ENCODE measurements at places on chromosomes 12 and 14.

GRCh38 chr14:88023658-88024187 lies 18.8 kb downstream of the GPR65 start:
- DNase-seq: no peak

DNA sequence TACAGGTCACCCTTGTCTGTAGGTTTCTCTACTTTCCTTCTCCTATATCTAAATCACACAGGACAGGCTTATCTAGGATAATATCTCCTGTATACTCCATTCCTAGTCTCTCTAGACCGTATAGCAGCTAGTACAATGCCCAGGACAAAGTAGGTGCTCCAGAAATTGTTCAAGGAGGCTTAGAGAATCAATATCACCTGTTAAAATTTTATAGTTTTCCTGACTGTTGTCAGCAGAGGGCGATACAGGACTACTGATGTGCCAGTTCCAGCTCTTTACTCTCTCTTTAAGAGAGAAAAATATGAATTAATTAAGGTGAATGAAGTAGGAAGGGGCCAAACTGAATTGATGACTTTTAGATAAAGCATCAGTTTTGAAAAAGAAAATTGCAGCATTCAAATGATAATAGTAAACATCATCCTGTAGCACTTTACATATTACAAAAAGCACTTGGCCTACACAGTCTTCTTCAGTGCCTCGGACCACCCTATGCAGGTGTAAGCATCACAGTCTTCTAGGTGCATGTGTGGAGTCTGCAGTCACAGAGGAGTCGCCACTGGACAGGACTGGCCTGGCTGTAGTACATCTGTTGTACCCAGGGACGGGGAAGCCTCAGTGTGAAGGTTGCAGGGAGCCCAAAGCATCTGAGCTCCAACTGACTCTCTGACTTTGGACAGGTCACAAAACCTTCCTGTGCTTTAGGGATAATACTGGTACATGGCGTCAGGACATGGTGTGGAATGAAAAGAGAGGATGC lies 61.9 kb upstream of the MAX start:
- DNase-seq: no peak

DNA sequence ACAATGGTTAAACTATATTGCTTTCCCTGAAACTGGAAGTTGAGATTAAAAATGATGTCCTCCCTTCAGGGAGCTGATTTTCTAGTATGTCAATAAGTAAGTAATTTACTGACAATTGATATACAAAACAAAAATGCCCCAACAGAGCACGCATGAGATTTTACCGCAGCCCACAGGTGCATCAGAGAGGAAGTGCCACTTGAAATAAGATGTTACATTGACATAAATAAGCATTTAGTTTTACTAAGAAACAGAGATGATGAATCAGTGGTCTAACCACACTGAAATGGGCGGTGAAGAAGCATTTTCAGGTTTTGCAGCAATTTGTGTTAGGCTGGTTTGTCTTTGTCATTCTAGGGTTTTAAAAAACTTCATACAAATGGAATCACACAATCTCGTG lies 8.8 kb upstream of the CLECL1 start:
- peak; percentile 77 for DNase-seq

GRCh38 chr14:101175731-101176534 lies 272.4 kb upstream of the RTL1 start:
- peak; percentile 29 for DNase-seq

DNA sequence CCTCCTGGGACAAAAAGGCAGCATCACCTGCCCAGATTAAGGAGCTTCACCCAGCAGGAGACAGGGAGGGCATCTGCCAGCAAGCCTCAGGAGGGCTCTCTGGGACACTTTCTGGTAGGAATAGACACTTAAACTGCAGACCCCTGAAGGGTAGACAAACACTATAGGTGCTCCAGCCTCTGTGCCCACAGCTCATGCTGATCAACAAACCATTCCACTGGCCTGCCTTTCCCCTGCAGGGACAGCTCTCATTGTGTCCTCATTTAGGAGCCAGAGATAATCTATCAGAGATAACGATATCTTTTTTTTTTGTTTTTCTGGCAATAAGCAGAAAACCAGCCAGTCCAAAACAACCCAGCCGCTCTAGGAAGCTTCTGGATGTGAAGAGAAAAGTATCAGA lies 251.8 kb upstream of the CCDC196 start:
- no peak for DNase-seq

DNA sequence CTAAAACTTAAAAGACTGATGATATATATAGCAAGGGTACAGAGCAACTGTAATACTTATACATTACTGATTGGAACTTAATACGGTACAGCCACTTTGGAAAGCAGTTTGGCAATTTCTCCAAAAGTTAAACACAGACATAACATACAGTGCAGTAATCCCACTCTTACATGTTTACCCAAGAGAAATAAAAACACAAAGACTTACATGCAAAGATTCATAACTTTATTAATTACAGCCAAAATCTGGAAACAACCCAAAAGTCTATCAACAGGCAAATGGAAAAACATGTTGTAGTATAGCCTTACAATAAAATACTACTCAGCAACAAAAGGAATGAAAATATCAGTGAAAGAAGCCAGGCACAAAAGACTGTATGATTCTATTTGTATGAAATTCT lies 84.6 kb downstream of the GARIN6 start:
- DNase-seq: no peak

GRCh38 chr12:69688471-69689427 lies 10.4 kb downstream of the BEST3 start:
- DNase-seq: no peak

DNA sequence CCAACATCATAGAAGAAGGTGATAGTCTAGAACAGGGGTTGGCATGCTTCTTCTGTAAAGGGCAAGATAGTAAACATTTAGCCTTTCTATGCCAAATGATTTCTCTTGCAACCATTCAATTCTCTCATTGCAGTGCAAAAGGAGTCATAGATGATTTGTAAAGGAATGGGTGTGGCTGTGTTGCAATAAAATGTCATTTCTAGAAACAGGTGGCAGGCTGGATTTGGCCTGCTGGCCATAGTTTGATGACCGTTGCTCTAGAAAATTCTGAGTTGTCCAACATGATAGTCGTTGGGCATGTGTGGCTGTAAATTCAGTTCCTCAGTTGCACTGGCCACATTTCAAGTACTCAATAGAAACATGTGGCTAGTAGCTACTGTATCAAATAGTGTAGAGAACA lies 21.7 kb downstream of the SMCO2 start:
- no peak for DNase-seq

GRCh38 chr12:104579718-104580495 lies 123.2 kb downstream of the CHST11 start:
- no peak for DNase-seq

DNA sequence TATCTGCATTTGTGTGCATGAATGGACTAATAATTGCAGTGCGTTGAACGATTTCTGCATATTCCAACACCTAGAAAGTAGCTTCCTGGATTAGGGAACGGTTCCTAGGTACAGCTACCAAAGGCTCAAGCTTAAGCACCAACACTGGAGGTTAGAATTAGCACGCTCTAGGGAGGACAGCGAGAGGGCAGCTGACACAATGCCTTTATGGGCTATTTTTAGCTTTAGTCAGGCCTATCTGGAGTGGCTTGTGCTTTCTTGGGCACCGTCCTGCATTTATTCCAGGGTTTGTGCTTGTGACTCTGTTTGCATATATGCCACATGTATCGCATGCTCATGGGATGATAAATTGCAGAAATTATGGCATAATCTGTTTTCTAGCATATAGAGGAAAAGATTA lies 13.7 kb downstream of the ETV6 start:
- DNase-seq: no peak

- no peak for DNase-seq
These were observed 19.4 kb downstream of the HHIPL1 start for GRCh38 chr14:99664058-99664936.

- no peak for DNase-seq
These were observed 851.4 kb upstream of the SEL1L start for GRCh38 chr14:82385048-82385447.

- no peak for DNase-seq
These were observed 61.7 kb upstream of the PTPRR start for GRCh38 chr12:70982286-70982685.

GRCh38 chr14:92093320-92093719 lies 13.1 kb downstream of the ATXN3 start:
- no peak for DNase-seq

DNA sequence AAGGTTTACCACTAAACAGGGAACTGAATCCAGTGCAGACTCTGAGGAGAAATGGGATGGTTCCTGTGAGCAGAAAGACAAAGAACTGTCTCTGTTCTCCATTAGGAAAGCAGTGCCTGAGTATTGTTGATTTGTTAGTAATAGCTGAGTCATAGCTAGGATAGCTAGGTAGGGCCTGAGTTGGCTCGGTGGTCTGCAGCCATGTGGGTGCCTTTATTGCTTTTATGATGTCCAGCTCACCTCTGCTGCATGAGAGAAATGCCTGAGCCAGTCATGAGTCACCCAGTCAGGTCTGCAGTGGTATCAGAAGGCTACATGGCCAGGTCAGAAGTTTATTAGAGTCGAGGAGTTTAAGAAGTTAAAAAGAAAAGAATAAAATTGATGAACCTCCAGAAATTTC lies 24.2 kb downstream of the TRHDE start:
- DNase-seq: no peak

GRCh38 chr12:130336723-130337487 lies 782 bp upstream of the PIWIL1 start:
- DNase-seq: no peak

- no peak for DNase-seq
These were observed 5.6 kb downstream of the DAZAP2 start for GRCh38 chr12:51244269-51244668.

DNA sequence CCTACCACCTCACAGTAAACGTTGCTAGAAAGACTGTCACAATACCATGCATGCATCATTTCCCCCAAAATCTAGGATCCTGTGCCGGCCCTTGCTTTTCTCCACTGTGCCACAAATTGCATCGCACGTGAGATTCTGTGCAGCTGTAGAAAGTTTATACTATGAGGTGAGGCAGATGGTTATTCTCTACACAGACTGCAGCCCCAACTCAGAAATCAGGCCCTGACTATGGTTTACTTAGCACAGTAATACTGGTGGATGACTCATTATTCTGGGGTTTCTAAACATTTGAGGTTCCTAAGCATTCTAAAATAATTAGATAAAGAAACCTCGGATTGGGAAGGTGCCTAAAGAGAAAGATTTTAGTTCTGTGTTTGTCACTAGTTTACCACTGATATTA lies 163.8 kb upstream of the CCDC198 start:
- DNase-seq: no peak

GRCh38 chr14:74299061-74299545 lies 3.6 kb downstream of the ABCD4 start:
- DNase-seq: no peak

- DNase-seq: no peak
These were observed 201.3 kb downstream of the GPHN start for GRCh38 chr14:66709291-66709690.

GRCh38 chr12:59973515-59973914 lies 377.7 kb downstream of the SLC16A7 start:
- DNase-seq: no peak

DNA sequence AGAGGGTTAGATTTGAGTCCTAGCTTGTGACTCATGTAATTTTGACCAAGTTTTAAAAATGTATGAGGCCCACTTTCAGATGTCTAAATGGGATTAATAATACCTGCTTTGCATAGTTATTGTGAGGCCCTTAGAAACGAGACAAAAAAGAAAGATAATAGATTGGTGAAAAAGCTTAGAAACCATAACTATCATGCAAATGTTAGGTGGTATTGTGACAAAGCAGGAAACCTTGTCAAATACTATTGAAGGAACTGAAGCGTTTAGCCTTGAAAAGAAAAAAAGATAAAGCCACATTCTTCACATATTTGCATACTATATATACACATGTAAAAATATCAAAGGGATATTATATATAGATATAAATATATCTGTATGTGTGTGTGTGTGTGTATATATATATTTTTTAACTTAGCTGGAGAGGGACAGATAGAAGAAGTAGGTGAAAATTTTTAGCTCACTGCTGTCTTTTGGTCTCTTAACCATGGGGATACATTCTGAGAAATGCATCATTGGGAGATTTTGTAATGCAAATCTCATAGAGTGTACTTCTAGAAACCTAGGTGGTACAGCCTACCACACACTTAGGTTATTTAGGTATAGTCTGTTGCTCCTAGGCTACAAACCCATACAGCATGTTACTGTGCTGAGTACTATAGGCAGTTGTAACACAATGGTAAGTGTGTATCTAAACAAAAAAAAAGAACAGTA lies 270.3 kb downstream of the CCDC91 start:
- DNase-seq: no peak

DNA sequence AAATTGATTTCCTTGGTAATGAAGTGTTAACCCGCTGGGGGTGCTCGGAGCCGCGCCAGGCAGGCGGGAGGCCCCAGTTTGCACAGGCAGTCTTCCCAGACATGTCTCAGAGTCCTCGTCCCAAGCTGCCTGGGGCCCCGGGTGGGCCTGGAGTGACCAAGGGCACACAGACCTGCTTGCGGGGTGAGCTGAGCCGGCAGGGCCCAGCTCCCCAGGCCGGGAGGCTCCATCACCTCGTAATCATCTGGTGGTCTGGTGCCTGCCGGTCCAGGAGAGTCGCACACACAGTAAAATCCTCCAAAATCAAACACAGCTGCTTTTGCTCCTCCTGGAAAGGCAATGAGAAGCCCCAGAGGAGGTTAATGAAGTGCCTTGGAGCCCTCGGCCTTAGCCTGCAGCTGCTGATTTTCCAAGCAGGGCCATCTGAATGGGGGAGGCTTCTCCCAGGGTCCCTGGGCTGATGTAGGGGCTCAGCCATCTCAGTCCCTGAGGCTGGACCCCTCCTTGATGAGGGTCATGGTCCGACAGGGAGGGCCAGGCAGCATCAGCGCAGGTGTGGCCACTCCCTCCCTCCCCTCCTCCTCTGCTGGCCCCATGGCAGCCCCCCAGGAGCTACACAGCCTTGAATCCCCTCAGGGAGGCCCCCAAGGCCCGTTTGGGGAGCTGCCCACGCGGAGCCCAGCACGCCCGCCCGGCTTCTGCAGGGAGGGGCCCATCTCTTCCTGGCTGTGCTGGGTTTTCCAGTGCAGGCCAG lies 39.4 kb upstream of the FBRSL1 start:
- DNase-seq: no peak

DNA sequence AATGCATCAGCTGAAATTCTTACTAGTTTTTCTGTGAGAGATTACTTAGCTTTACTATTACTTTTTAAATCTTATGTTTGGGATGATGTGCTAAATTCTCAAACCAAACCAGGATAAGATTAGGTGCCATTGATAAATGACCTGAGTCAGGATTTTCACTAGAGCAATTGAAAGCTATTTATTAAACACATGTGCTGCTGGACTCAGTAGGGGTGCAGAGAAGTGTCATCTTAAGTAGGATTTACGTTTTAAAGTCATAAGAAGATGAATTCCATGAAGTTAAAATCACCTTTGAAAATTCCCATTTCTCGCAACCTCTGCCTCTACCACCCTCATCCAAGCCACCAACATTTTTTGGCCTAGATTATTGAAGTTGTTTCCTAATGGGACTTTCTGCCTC lies 8.8 kb downstream of the TMEM263 start:
- no peak for DNase-seq
